ENCODE measurements at places on chromosomes 11 and 22.

GRCh38 chr11:10385696-10386095 is 69.4 kb upstream of the AMPD3 start:
- DNase-seq: no peak

DNA sequence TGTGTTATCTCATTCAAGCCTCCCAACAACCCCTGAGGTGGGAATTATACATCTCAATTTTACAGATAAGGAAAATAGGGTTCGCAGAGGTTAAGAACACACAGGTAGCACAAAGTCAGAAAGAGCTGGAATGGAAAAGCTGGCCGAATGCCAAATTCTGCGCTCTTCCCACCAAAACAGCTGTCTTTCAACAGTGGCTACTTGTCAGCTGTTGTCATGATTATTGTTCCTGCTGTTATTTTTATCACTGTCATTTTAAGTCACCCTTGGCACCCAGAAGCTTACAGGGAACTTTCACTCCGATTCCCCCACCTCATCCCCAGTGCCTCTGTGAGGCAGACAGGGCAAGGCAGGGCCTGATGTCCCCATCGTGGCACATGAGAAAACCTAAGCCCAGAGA is 74.5 kb upstream of the CSNK2A3 start:
- DNase-seq: no peak

- no peak for DNase-seq
These were observed 84.1 kb downstream of the DGCR2 start for GRCh38 chr22:19038164-19038546.

GRCh38 chr11:4606231-4607015 is 1.6 kb downstream of the TRIM68 start:
- no peak for DNase-seq

DNA sequence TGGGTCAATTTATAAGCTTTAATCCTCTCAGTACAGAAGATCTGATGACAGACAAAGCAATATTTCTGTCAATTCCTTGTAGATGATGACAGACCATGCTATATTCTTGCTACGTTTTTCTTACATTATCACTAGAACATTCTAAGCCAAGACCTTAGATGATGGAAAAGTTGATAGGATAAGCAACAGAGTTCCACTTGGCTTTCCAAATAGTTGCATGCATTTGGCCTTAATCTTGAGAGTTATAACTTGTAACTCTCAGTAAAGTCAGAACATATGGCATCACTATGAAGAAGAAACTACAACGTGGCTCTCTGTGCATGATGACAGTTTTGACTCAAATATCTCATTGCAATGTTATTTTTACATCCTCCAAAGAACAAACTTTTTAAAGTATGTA is 544.3 kb upstream of the LRRC4C start:
- no peak for DNase-seq

DNA sequence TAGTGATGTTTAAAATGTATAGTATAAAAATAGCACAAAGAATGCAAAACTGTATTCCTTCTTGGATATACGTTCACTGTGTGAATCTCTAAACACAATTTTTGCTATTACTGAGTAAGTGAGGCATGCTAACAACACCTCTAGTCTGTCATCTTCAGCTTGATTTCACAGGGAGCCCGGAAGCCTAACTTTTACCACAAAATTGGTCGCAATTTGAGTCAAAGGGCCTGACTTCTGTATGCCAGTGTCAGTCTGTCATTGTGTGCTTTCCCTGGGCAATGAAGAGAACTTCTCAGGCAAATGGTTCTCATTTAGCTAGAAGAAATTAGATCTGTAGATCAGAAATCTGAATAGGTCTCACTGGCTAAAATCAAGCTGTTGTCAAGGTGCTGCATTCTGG is 1059.5 kb downstream of the FAM181B start:
- DNase-seq: no peak

DNA sequence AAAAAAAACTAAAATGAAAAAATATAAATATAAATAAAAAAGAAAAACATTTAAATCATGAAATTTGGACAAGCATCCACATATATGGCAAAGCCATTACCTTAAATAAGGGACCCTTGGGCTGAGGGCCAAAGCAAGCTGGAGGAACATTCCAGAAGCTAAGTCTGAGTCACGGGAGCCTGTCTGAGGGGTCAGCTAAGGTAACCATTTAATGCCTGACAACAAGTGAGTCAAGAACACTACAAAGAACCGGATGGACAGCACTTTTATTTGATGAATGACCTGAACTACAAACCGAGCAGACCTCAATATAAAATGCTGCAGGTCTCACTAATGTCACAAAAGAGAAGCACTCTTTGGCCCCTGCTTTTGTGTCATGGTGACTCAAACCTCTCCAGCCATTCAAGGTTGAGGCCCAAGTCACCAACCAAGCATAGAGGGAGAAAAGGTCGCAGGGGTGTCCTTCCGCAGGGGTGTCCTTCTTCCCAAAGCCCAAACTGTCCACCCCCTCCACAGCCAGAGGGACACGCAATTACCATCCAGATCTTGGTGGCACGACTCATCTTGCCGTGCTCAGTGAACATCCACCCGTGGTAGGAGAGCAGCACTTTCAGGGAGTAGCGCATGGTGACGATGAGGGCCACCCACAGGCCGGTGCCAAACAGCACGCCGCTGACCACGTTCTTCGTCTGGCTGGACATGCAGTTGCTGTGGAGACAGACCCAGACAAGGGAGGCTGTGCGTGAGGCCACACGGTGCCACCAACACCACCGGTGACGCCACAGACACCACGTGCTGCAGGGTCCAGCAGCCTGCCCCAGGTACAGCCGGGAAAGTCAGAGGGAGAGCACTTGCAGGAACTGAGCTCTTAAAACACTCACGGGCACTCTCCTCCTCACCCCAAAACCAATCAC is 34.5 kb downstream of the CPT1A start:
- no peak for DNase-seq

- DNase-seq: no peak
These were observed 564.5 kb upstream of the ISX start for GRCh38 chr22:34501366-34501965.

DNA sequence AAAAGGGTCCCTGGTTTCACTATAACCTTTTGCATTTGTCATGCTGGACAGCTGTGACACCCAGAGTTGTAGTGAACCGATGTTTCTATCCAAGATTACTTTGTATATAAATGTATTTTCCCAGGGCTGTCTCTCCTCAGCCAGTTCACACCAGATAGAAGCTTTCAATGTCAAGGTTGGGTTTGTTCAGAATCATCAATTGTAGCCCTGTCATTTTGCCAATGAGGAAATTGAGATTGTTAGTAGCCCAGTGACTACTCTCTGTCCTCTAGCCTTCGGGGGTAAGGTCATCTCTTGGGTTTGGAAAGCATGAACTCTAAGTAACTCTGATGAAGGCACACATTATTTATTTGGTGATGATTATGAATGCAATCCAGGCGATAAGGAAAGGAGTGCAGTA is 165.6 kb downstream of the DBX1 start:
- DNase-seq: no peak

- no peak for DNase-seq
These were observed 201.4 kb downstream of the BLID start for GRCh38 chr11:121914508-121915059.

DNA sequence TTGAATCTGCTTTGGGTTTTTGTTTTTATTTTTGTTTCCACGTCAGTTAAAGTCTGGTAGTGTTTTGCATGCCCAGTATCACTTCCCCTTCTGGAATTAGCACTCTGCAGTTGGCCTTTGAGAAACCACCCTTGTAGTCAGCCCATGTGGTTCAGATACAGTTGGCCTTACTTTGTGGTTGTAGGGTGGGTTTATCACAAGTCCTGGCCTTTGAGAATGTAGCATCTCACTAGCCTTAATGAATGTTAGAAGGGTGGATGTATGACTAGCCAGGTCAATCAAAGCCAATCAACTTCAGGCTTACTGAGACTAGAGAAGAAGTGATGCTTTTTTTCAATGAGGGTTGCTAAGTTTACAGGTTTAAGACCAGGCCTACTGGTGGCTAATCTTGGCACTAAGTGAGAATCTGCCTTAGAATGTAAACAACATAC is 19.8 kb downstream of the ARL14EP start:
- no peak for DNase-seq

DNA sequence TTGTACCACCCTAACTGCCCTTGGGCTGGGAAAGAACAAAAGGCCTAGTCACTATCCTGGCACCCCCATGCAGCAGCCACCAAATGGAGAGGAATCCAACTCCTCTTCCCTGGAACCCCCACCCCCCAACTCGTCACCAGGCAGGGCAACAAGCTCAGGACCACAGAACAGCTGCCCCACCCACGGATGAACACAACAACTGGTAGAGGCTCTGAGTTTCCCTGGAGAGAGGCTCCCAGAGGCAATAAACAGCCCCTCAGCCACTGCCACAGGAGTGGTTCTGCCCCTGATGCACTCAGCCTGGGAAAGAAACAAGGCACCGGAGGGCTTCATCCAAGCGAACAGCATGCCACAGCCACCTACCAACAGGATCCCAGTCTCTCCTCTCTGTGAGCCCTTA is 778.4 kb upstream of the FAT3 start:
- DNase-seq: no peak

GRCh38 chr11:13098063-13098462 is 88.9 kb downstream of the RASSF10 start:
- DNase-seq: no peak

GRCh38 chr11:90593099-90593498 is 370.2 kb upstream of the CHORDC1 start:
- no peak for DNase-seq

DNA sequence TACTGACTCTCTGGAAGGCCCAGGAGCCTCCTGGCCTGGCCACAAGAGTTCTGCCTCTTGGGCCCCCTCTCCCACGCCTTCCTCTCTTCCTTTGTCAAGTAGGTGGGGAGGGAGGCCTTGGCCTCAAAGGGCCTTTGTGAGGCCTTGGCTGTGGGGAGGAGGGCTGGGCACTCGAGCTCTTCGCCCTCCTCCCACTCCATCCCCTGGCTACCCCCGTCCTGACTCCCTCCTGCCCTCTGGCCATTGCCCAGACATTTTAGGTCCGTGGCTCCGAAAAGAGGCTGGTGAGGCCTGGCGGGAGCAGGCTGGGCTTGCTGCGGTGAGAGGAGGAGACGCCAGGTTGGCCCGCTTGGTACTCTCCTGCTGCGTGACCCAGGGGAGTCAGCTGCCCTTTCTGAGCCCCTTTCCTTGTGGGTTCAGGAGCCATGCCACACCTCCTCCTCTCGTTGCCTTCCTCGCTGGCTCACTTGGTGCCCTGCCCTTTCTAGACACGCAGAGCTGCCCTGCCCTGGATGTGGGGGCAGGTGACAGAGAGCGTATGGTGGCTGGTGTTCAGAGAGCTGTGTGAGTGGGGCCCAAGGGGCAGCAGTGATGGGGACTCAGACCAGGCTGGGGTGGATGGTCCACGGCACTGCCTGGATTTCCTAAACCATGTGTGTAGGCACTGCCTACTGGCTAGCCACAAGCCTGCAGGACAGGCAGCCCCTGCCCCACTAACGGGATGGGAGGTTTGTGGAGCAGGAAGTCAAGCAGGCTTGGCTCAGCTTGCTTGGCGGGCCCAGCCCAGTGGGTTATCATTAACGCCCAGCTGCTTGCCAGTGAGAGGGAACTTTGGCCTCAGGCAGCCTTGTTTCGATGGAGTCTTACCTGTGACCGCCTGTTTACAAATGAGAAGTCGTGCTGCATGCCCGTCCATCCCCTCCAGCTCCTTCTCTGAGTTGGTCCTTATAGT is 15.8 kb upstream of the OMP start:
- DNase-seq: no peak

DNA sequence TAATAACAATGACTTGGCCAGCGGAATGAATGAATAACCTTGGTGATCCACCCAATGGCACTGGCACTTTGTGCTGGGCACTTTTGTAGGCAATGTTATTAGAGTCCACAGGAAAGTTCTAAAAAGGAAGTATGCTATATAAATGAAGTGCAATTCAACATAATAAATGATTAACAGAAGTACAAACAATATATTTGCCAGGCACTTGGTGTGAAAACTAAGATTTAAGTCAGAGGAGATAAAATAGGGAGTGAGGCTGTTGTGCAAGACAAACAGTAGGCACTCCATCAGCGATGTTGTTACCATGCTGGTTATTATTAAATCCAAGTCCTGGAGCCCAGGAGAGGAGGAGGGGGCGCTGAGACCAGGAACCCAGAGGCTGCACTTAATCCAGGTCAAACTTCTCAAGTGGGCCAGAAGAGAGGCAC is 173.8 kb downstream of the LARGE1 start:
- no peak for DNase-seq

DNA sequence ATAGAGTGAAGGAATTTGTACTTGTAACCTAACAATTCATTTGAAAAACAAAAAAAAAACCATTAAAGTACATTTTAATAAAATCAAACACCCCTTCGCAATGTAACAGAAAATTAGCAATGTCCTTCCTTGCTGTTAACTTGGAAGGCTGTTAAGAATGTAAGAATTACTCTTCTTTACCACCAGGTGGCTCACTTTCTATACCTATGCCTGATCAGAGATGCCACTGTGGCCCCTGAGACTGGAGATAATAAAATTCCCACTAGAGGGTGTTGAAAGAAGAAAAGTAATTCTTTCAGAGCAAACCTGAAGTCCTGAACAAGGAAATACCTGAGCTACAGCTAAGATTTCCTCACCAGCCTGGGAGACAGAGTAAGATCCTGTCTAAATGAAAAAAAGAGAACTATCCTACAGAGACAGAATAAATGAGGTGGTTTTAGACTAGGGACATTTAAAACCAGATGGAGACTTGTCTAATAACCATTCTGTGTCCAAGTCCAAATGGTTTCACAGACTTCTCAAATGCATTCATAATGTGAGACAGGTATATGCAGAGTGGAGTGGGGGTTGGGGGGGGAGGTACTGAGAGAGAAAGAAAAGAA is 1089.3 kb downstream of the FAM181B start:
- DNase-seq: no peak

DNA sequence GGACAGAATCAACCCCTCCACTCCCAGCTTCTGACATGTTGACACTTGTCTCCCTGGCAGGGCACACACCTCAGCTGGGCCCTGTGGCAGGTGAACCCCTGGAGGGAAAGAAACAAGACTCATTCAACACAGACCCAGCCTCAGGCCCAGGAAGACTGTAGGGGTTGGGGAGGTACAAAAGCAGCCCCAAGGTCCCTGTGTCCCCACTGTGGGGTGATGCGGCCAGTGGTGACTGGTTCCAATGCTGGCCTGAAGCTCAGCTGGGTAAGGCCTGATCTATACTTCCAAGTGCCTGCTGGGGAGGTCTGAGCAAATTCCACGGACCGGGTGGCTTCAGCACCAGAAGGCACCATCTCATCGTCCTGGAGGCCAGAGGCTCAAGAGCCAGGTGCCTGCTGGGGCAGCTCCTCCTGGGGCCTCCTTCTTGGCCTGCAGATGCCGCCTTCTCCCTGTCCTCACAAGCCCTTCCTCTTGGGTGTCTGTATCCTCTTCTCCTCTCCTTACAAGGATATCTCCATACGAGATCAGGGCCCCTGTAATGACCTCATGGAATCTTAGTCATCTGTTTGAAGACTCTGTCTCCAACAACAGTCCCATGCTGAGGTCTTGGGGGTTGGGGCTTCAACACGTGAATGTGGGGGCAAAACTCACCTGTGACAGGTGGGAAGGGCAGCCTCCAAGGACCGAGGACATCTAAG is 1492.1 kb downstream of the BRD1 start:
- DNase-seq: no peak

GRCh38 chr22:17896586-17896985 is 122.3 kb upstream of the BID start:
- no peak for DNase-seq
